HuH-7 (cell line): ENCODE measurements at places on chromosomes 13 and 19.
A peak's percentile ranks its signal among the peaks of the same experiment; 100 is the strongest.

DNA sequence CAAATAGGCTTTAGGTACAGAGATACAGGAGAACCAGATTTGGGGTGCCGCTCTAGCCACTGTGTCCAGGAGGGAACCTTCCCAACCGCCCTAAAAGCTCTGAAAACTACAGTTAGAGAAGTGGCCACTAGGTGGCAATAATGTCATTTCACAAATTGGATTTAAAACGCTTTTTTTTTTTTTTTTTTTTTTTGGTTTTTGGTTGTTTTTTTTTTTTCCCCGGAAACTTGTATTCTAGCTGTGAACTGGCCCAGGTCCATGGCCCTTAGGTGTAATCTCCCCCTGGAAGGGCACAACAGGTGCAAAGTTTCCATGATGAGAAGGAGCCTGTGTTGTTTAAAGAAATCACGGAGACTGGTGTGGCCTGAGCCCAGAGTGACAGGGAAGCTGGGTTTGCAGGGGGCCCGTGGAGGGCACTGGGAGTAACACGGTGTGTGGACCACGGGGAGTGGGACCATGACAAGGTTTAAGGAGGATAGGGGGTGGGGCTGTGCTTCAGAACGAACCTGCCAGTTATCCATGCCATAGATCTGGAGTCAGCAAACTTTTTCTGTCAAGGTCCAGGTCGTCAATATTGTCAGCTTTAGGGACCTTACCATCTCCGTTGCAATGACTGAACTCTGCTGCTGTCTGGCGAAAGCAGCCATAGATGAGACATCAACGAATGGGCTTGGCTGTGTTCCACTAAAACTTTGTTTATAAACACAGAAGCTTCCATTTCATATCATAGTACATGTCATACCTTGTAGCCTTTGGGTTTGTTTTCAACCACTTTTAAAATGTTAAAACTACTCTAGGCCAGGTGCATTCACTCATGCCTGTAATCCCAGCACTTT, 10.1 kb downstream of the OR1I1 start:
- DNase-seq: no peak

DNA sequence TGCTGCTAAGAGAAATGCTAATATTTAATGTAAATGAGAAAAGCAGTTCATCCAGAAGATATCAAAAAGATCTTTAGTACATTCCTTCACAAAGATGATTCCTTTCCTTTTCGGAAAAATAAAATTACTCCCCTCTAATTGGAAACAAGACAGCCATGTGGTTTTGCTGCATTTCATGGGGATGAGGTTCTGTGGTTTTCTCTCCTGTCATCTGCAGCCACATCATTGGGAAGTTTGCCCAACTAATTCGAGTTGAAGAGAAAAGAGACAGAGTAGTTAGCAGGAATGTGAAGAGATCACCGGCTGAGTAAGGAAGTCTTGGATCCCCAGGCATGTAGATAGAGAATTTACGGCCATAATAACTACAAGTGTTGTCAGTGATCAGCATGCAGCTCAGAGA, 122.1 kb downstream of the CYSLTR2 start:
- no peak for DNase-seq

GRCh38 chr13:43377149-43377548, 353.8 kb downstream of the DNAJC15 start:
- no peak for DNase-seq

DNA sequence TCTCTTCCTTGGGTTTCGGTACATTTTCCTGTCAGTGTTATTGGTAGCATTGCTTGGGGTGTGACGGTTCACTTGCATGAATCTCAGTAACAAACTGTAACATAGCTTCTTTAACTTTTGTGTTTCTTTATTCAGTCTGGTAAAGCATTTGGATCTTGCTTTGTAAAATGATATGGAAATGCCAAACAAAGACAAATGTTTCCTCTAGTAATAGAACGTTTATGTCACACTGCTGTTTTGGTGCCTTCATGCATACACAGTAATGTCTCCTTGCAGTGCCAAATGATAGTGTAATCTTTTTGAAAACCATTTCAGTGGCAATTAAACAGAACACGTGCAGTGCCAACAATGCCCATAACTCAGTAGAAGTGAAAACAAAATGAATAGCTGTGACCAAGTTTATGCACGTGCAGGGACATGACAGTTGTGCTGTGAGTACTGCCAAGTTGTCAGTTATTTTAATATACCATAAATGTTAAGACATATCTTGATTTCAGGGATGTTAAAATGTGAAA, 110.8 kb downstream of the RXFP2 start:
- no peak for DNase-seq

GRCh38 chr19:52665027-52665426, 26.9 kb upstream of the ZNF83 start:
- DNase-seq: no peak

GRCh38 chr19:10683064-10683426, 18.2 kb upstream of the QTRT1 start:
- DNase-seq: no peak

DNA sequence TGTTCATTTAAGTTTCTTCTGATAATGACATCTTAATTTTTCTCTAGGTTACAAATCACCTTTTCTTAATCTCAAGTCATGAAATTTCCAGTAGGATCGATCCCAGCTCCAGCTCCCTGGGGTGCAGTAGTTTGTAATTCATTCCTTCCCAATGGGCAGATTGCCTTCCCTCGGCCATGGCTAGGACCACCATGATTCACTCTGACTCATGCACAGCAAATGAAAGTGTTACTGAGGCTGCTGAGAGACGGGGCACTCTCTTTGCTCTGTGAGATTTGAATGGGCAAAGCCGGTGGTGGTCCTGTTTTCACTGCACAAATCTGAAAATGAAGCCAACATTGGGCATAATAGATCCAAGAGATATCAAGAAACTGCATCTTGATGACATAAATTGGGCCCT, 202.8 kb upstream of the IRS2 start:
- DNase-seq: no peak

DNA sequence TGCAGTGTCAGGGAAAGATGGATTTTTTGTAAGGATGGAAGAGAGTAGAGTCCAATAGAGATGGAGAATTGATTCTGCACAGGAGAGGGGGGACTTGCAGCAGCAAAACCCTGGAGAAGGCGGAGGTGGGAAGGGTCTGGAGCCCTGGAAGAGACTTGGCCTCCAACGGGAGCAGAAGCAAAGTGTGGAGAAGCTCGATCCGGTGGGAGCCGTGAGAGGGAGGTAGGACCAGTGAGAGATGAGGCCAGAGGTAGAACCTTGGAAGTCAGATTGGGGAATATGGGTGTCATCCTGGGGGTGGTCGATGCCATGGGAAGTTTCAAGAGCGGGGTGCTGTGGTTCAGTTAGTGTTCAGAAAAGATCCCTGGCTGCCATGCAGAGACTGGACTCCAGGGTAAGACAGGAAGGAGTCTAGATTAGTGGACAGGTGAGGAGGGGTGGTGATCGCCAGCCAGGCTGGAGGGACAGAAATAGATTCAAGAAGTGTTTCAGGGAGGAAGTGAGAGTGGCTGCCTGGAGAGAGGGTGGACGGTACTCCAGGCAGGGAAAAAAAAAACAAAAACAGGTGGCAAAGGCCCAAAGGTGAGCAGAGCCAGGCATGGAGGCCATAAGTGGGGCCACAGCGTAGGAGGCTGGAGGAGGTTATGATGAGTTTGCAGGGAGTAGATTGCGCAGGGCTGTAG, 2.6 kb downstream of the PPP5C start:
- no peak for DNase-seq

DNA sequence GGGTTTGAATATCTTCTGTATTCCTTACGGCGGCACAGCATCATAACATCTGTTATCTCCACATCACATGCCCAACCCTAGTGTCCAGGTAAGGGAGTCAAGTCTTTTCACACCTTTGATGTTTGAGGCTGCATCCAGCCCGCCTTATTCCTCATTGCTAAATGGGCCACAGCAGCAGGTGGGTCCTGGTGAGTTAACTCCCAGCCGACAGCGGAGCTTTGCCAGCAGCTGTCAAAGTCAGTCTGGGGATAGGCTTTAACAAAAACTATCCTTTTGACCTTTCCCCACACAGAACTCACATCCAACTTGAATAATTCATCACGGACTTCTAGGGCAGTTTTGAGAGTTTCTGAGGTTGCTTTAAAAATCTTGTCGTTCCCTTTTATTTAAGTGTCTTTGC, 235.1 kb downstream of the DLEU7 start:
- no peak for DNase-seq

GRCh38 chr13:25046274-25046984, 49.5 kb upstream of the PABPC3 start:
- no peak for DNase-seq

DNA sequence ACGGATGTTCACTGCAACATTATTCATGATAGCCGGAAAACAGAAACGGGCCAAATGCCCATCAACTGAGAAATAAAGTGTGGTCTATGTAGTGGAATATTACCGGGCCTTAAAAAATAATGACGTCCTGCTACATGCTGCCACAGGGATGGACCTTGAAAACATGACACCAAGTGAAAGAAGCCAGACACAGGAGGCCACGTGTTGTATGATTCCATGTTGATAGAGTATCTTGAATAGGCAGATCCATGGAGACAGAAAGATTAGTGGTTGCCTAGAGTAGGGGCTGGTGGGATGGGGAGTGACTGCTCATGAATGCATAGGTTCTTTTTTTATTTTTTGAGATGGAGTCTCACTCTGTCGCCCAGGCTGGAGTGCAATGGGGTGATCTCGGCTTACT, 3.7 kb downstream of the AP2A1 start:
- no peak for DNase-seq

DNA sequence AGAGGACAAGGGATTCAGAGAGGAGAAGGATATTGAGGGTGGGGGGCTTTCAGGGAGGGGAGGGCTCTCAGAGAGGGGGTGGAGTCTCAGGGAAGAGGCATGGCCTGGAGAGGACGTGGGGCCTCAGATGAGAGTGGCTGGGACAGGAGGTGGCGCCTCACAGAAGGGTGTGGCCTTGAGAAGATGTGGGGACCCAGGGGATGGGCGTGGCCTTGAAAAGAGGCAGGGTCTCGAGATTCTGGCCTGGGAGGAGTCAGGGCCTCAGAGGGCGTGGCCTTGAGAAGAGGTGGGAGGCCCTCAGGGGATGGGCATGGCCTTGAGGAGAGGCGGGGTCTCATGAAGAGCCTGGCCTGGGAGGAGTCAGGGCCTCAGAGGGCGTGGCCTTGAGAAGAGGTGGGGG, 23.7 kb upstream of the TNFSF14 start:
- DNase-seq: no peak

GRCh38 chr13:48210178-48210577, 22.8 kb upstream of the ITM2B start:
- DNase-seq: no peak

DNA sequence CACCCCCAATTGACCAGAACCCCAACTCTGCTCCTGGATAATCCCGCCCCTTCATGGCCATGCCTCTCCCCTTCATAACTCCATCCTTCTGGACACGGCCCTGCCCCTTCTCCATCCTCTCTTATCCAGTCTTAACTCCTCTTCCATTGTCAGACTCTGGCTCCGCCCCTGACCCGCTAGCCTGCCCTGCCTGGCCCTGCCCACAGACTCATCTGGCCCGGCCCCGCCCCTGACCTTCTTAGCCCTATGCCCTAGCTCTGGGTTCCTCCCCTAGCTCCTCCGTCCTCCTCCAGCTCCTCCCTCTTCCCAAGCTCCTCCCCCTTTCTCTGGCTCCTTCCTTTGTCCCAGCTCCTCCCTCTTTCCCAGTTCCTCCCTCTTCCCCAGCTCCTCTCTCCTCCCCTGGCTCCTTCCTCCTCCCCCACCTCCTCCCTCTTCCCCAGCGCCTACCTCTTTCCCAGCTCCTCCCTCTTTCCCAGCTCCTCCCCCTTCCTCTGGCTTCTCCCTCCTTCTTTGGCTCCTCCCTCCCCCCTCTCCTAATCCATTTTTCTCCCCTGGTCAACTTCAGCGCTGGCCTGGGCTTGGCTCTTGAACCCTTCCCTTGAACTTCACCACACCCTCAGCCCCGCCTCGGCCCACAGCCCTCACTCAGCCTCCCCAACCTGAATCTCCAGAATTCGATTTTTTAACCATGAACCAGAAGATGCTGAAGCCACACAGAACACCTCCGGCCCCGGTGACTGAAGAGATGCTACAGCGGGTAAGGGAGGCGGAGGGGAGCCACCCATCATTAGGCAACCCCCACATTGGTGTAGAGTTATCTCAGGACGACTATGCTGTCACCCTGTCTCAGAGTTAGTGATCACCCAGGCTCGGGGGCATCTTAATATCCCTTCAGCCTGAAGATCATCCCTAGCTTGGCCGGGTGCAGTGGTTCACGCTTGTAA, 9.2 kb upstream of the ZNF358 start:
- DNase-seq: no peak

DNA sequence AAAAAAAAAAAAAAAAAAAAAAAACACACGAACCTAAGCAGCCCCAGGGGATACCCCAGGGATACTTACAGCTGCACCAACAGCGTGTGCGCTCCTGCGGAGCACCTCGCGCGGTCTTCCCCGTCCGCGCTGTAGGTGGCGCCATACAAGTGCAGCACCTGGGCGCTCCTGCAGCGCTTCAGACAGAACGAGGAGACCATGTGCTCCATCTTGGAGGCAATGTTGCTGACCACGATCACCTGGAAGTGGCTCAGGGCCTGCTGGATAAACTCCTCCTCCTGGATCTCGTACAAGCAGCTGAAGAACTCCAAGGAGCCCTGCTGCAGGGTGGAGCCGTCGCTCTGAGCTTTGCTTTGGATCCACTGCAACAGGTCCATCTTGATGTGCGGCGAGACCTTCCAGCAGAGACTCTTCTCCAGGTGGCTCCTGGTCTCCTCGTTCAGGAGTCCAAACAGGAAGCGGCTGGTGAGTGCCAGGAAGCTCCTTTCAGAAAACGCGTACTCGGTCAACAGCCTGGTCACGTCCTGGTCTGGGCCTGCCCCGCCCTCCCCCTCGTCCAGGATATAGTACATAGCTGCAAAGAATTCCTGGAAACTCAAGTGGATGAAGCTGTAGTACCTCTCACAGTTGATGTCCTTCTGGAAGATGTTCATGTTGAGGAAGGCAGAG, 14.5 kb downstream of the NLRP12 start:
- peak; percentile 16 for DNase-seq

DNA sequence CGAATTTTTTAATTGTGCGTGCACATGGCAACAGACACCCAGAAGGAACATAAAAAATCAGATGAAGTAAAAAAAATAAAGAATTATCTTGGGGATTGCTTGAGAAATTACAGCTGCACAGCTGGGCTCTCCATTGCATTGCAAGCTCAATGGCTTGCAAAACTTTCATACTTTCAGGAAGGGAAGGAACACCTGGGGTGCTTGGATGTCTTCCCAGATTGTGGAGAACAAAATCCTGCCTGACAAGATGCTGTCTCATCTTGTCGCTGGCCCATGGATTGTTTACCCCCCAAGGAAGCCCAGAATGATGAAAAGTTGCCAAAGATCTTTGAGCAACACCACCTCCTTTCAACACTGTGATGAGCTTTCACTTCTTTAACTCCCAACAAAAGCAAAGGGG, 11.0 kb upstream of the CASP14 start:
- DNase-seq: no peak

DNA sequence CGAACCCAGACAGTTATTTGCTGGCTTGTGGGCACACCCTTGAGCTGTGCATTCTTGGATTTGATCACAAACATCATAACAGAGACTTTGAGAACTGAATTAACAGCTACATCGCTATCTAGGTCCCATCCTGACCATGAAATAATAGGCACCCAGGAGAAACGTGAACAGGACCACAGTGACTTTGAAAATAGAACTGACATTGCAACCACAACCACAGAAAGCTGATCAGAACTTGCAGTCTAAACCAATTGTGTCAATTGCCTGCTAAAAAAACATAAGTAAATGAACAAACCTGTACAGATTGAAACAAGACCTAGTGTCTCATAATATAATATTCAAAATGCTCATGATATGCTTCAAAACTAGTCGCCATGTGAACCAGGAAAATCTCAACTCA, 18.3 kb upstream of the KATNAL1 start:
- DNase-seq: no peak
